ENCODE measurements at places on chromosomes 6 and 20. TPM values are rescaled to one million over a fixed set of nuclear protein-coding genes. Genes with fewer than 3 reads are reported as not detected.

The IPCEF1 gene
- total RNA-seq: under 0.01 TPM

The SLC18B1 gene
- 11.5 TPM for total RNA-seq

The PTGIS gene
- total RNA-seq: 255 TPM

The DYNLT2 gene
- 0.99 TPM for total RNA-seq

Data from smooth muscle cell of trachea (primary cell).